Stimulated activated CD4-positive, alpha-beta T cell treated with anti-CD3 and anti-CD28 coated beads, Interleukin-2, amount 100 ng/mL, for 24 hours (primary cell): ENCODE measurements at places on chromosomes 1 and 21.

DNA sequence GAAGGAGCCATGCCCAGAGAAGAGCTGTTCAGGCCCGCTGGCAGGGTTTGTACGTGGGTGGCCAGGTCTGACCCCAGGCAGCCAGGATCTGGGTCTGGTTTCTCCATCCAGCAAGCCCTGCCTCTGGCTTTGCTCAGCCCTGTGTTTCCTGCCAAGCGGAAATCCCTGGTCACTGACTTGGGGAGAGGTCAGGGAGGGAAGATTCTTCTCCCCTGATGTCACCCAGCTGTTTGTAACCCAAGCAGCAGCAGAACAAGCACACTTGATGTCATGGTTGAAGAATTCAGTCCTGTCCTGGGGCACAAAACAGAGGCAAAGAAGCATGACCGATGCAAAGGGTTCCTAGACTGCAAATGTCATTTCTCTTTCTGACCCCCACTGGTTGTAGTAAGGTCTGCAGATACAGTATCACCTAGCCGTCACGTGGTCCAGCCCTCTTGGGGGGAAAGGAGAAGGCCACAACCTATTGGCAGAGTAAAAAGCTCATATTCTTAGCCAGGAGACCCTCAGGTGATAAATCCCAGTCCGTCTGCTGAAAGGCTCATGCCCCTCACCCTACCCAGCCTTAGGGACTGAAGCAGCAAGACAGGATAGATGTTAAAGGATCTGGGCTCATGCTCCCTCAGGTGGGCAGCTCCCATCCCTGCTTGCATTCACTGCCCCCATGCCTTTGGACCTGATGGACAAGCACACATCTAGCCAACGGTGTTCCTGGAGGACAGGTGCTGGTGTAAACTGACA is 120.9 kb downstream of the SYT2 start:
- no peak for DNase-seq

DNA sequence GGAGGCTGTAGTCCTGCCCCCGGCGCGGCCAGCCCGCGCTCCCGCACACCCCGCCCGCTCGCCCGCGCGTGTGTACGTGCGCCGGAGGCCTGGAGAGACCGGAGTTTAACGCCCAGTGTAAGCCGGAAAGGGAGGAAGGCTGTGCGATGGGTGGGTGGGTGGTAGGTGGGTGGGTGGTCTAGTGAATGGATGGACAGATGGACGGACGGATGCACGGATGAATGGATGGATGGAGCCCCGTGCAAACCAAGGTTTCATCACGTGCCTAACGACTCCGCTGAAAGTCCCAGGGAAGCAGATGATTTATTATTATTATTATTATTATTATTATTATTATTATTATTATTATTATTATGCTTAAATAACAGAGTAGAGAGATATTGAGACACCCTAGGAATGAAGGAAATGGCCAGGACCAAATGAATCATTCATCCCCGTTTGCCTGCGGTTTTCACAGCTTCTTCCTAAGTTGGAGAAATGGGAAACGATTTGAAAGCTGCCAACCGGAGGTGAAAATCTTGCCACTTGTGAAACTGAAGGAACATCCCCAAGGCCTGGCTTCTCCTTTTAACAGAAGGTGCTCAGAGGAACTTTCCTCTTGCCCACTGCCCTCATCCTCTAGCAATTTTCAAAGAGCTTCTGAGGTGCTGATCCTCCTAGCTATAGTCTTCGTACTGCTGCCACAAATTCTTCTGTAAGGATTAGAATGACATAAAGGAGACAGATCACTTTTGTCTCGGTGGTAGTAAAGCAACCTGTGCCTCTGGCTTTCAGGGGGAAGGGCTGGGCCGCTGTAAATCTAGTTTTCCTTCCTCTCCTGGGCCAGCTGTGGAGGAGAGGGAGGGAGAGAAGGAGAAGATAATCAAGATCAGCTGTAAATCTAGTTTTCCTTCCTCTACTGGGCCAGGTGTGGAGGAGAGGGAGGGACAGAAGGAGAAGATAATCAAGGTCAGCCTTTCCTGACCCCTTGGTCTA is 648 bp upstream of the RGS7 start:
- no peak for DNase-seq

DNA sequence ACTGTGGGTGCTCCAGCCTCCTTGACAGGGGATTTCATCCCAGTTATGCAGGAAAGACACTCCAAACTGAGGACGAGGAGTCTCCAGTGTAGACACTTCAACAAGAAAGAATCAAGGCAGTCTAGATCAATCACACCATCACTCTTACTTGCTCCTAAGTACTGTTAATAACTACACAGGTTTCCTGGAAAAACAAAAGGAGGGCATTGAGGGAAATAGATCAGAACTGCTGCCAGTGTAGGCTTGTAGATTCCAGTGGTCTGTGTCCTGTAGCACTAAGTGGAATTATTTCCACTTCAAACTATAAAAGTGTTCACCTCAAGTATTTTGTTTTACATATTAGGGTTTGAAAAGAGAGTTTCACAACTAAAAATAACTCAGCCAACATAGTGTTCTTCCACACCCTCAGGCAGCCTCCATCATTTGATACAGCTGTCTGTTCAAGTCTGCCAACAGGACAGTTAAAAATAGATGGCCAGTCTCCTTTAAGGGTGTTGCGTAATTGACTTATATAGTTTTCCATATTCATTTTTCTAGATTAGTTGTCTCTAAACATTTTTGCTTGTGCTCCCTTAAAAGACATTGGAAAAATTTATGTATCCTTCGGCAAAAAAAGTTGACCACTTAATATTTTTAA is 32.0 kb upstream of the AGL start:
- no peak for DNase-seq

- no peak for DNase-seq
Measured at GRCh38 chr21:39666681-39667315, 54.1 kb downstream of the B3GALT5 start.

DNA sequence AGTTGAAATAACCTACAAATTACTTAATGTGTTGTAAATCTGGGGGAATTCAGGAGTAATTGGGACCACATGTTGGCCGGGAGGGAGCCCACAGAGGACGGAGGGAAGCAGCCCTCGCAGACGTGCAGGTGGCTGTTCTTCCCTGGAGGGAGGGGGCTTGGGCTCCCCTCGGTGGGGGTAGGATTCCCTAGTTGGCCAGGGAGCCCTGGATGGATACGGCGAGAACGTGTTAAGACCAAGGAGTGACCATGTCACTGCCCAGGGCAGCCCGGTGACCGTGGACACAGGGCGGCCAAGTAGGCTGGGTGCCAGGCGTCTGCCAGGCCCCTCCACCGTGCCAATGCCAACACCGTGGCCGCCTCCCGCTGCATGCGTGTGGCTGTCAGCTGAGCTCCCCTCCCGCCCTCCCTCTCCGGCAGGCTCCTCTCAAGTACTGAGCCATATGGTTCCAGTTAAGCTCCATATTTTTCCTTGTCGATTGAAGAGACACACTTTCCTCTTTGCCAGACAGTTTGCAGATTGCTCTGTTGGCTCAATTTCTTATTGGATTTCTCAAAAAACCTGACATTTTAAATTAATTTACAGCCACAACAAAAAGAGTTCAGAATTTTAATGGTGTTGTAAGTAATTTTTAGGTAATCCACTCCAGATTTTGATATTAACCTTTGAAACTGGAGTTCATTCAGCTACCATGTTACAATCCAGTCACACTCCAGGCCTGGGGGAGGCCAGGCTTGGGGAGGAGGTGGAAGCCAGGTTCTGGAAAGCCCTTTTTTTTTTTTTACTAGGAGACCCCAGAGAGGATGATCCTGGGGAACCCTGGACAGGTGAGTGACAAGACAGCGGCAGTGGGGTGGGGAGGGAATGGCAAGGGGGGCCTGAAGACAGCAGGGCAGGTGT is 71.2 kb downstream of the CASZ1 start:
- no peak for DNase-seq

DNA sequence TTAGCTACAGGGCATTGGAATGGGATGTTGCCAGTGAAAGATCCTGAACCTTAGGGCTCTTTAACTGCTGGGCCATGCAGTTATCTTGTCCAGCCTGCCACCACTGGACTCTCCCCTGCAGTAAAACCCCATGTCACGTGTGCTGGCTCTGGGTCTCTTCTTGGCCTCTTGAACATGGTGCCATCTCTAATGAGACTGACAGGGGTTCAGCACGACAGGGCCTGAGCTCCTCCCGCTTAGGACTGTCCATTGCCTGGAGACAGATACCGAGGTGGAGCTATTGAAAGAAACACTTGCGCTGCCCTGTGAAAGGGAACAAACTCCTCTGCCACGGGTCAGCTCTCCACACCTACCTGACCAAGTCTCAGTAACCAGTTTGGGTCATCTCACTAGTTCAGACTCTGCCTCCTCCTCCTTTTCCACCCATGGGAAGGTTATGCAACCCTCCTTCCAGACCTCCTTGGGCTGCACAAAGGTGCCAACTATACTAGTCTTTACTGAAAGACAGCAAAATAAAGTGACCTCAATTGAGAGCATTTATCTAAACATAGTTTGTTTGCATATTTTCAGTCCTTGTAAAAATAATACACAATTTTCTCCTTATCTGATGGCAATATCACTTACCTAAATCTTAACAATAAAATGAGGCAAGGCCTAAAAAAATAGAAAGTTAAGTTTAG is 66.0 kb downstream of the GNG12 start:
- DNase-seq = no peak

DNA sequence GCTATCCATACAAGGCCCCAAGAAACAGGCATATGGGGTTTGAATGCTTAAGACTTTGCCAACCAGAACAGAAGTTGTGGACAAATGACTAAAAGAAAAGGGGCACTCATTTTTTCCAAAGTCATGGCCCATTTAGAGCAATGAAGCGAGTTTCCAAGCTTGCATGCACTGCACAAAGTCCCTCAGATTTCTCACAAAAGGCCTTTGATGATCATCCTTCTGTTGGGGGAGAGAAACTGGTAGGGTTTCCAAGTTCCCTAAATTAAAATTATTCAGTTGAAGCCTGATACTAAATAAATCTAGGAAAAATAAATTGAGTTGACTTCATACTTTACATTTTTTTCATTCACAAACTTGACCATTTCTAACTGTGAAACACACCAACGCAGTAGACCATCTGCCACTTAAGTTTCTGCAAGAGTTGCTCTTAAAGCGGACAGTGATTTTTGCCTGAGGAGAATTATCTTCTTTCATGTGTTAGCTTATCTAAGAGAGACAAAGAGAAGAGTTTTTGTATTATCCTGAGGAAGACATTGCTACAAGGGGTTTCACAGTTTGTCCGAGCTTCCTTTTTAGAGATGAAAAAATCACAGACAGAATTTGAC is 139.2 kb downstream of the SEC16B start:
- no peak for DNase-seq

- DNase-seq = no peak
Measured at GRCh38 chr1:198174297-198174696, 17.5 kb downstream of the NEK7 start.

DNA sequence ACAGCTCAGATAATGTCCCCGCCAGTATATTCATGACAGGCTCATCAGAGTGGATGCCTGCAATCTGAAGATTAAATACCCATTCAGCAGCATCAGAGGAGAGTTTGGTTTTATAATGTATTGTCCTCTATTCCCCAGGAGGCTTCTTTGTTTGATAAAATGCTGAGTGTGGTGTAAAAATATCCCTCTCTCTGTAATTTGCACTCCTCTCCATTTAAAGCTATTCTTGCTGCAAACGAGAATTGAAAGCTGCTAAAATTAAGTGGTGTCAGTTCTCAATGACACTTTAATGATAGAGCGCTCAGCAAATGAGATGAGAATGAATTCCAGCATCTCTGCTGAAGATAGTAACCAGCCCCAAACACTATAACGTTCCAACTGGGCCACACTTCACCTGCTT is 205.7 kb upstream of the RRP15 start:
- no peak for DNase-seq

GRCh38 chr21:34320011-34320410 is 43.8 kb upstream of the KCNE2 start:
- no peak for DNase-seq

DNA sequence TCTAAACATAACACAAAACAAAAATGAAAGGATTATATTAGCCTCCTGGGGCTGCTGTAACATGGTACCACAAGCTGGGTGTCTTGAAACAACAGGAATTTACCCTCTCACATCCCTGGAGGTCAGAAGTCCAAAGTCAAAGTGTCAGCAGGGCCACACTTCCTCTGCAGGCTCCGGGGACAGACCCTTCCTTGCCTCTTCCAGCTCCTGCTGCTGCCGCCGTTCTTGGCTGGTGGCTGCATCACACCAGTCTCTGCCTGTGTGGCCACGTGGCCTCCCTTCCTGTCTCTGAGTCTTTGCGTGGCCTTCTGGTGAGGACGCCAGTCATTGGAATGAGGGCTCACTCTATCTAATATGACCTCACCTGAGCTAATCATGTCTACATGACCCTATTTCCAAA is 8.2 kb downstream of the SLC37A1 start:
- no peak for DNase-seq

DNA sequence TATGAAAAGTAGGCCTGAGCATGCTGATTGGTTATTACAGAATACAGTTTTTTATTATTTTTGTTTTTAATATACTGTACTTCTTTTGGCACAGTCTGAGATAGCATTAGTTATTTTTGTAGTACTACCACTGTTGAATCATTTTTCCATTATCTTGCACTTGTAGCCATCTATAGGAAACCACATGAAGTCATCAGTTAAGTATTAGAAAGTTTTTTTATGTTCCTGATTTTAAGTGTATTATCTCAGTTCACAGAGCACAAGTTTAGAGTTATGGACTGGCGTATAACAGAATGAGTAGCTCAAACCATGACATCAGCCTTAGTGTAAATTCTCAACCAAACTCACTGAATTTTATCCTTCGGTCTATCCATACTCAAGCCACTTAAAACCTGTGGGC is 22.8 kb downstream of the DHX9 start:
- no peak for DNase-seq

- no peak for DNase-seq
Measured at GRCh38 chr1:28374297-28374696, 4.8 kb downstream of the PHACTR4 start.

DNA sequence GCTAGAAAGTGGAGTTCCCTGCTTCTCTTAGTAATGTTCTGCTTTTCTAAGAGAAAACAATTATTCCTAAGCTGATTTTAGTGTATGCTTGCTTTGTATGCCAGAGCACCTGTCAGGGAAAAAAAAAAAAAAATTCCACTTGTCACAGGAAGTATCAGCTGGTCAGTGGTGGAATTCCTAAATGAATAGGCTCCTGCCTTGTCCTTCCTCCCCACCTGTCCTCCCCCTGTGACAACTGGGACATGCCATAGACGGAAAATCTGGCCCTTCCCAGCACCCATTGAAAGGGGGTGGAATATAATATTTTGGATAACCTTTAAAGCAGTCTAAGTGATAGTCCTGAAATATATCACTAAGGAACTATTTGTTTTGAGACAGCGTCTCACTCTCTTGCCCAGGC is 10.8 kb downstream of the FNDC5 start:
- no peak for DNase-seq

- no peak for DNase-seq
Measured at GRCh38 chr1:198713081-198713480, 74.2 kb downstream of the PTPRC start.

DNA sequence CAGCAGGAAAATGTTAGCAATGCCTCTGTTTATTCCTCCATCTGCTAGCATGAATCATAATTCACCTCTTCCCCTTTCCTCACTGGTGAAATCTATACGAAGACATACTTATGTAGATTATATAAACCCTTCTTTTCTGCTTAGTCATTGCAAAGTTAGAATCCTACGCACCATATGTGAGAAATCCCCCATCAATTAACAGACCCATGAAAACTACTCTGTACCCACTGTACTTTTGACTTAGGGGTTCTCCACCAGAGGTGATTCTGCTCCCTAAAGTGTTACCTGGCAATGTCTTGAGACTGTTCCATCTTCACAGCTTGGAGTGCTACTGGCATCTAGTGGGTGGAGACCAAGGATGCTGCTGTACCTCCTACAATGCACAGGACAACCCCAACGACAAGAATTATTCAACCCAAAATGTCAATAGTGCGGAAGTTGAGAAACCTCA is 49.6 kb upstream of the KCTD3 start:
- no peak for DNase-seq
